ENCODE measurements at places on chromosomes 7 and 10.
A peak's percentile ranks its signal among the peaks of the same experiment; 100 is the strongest.

- DNase-seq, result no peak
Measured at GRCh38 chr7:66198469-66198868, 6.7 kb upstream of the TPST1 start.

- no peak for DNase-seq
Measured at GRCh38 chr7:140899883-140900282, 24.8 kb downstream of the BRAF start.

GRCh38 chr7:5646846-5647245 lies 134.6 kb downstream of the RNF216 start:
- no peak for DNase-seq

- no peak for DNase-seq
Measured at GRCh38 chr10:78566284-78567111, 502.3 kb upstream of the ZMIZ1 start.

DNA sequence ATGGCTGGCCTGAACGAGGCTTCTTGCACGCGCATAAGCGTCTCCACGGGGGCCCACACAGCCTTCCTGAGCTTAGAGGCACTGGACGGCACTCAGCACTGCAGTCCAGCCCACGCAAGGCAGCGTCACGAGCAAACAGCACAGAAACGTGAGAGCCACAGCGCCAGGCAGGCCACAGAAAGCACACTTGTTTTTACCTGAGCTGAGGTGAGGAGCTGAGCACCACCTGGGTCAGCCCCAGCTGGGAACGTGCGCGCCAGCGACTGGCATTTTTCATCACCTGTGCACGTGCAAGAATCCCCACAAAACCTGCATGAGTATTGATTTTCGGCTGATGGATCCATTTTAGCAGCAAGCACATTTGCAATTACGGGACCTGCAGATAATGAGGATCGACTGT lies 26.7 kb downstream of the IQCE start:
- DNase-seq, result peak; percentile 32

- no peak for DNase-seq
Measured at GRCh38 chr10:48820699-48821098, 118.9 kb downstream of the LRRC18 start.

- no peak for DNase-seq
Measured at GRCh38 chr7:30237271-30237695, 47.1 kb upstream of the ZNRF2 start.

- no peak for DNase-seq
Measured at GRCh38 chr10:52679117-52679516, 93.5 kb downstream of the MBL2 start.

DNA sequence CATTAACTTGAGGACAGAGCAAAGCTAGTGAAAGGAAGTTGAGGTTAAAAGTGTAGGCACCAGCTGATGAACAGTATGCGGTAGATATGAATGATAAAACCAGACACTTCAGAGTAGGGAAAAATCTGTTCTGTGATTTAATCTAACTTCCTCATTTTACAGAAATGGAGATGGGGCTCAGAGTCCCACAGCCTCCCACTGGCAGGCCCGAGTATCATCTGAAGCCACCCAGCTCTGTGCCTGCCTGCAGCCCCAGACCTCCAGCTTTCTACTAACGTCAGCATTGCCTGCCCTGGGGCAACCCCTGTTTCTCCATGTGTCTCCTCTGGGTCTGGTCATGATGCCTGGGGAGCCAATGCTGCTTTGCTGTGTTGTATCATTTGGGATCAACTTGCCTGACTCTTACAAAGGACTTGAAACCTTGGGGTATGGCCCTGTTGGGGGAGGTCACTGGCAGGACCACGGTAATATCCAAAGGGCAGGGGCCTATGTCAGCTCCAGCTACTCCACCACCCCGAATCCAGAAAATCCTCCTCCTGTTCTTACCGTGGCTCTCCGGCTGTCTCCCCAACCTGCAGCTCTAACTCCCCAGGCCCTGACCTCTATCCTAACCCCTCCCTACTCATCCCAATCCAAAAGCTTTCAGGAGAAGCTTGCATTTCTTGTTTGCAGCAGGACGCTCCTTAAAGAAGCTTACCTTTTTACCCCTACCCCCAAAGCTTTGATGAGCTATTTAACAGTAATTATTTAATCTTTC lies 56.2 kb upstream of the NPY start:
- DNase-seq, result no peak

- DNase-seq, result peak; percentile 39
Measured at GRCh38 chr7:25894002-25894901, 257.7 kb upstream of the NFE2L3 start.

DNA sequence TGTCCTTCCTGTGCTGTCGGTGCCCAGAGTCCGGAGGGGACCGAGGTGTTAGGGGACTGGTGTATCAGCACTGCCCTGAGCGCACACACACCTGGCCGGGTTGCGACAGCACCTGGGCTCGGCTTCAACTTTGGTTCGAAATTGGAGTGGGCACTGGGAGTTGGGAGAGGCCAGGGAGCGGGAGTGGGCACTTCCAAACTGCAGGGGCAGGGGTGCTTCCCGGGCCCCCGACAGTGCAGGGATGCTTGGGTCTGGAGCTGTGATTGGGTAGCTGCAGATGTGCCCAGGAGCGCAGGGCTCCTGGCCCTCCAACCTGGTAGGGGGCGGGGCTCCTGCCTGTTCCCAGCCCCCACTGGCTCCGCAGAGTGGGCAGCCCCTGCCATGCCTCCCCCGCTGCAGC lies 7.7 kb downstream of the BBS9 start:
- no peak for DNase-seq

- DNase-seq, result no peak
Measured at GRCh38 chr10:129754211-129755050, 209.6 kb downstream of the EBF3 start.

DNA sequence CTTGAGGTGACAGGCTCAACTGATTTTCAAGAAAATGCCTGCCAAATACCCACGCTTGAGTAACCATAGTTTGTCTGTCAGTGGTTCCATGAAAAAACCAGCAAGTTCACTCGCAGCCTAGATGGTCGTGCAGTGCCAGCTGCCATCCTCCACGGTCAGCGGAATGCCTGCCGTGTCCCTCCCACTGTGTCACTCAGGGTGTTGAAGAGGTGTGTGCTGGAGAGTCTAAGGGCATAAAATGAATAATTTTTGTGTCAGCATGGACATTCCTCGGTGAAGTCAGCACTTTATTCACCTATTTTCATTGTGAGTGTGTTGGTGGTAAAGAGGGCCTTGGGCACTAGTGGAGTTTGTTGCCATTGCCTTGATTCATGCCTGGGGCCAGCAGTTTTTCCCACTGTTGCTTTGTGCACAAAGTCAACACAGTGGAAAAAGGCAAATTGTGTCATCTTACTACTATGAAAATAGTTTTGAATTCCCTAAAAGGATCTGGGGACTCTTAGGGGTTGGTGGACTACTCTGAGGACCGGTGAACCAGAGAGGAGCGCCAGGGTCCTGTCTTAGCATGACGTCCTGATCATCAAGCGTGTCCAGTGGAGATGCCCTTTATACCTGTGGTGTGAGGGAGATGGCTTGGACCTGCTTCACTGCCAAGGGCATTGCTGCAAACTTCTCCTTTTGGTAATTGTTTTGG lies 17.6 kb downstream of the MINDY4 start:
- DNase-seq, result no peak

- DNase-seq, result no peak
Measured at GRCh38 chr10:44154956-44155355, 229.9 kb downstream of the CXCL12 start.

DNA sequence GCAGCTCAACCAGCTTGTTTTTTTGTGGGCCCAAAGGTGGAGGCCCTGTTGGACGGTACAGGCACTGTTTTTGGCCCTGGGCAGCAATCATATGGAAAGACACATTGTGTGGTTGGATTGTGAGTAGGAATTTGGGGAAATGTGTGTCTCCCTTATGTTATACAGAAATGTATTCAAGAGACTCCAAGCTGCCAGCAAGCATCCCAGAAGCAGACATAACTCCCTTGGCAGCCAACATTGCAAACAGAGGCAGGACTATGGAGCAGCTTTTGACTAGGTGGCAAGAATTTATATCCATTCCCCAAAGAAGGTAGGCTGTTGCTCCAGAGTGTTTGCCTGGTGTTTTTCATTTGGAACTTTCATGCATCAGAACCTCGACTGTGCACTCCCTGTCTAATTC lies 104.9 kb downstream of the BUB3 start:
- DNase-seq, result no peak

- DNase-seq, result no peak
Measured at GRCh38 chr10:96238646-96239623, 32.4 kb downstream of the BLNK start.

DNA sequence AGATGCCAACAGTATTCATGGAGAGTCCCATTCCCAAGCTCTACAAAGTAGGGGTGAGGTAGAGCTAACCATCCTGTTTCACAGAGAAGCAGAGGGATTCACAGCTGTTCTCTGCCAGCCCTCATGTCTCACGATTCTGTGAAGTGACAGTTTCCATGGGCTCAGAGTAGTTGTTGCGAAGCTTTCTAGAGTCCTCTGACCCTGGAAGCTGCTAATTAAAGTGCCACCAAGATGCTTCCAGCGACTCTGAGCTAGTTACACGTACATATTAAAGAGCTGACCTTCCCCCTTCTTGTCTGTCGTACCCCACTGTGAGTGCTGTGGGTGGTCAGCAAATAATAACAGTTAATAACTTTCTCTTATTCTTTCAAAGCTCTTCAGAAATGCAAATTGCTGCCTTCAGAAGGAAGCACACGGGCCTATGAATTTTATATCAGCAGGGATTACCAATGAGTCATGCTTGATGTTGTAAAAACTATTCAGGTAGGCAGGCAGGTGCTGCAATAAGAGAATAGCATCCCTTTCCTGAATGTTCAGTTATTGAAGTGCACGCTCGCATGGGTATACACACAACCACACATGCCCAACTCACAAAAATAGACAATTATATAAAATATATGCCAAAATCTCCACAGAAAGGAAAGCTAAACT lies 34.1 kb downstream of the DNAJB9 start:
- no peak for DNase-seq

GRCh38 chr10:22005763-22006162 lies 2.2 kb upstream of the DNAJC1 start:
- no peak for DNase-seq
